ENCODE measurements at places on chromosomes 11 and 22.

- no peak for DNase-seq
Observed at GRCh38 chr11:66749091-66749490, 20.1 kb upstream of the SPTBN2 start.

- DNase-seq = no peak
Observed at GRCh38 chr22:43113526-43114251, 3.1 kb downstream of the BIK start.

DNA sequence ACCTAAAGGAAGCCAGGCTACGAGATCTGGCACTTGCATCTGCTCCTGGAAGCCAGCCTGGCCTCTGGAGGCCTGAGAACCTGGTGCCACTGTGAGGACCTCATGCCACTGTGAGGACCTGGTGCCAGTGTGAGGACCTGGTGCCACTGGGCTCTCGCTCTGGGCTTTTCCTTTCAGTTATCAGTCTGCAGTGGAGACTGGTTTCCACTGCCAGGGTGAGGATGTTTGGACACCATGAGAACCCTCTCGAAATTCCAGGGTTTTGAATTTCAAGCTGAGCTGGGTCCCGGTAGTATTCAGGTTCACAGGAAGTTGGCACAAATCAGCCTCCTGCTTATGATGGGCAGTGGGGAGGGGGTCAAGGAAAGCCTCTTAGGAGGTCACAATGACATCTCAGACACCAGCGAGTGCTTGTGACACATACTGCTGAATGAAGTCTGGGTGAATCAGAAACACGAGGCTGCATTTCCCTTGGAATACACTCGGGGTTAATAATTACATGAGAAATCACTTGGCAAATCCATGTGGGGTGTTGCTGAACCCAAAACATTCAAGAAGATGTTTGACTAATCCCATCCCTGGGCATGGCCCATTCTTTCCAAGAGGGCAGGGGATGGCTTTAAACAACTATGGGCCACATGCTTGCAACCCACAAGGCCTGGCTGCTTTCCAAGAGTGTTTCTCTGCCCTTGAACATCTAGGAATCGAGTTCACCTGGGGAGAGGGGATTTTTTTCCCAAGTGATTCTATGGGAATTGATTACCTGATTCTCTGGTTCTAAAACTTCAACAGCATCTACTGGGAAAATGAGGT, 60.2 kb downstream of the LINC01488 start:
- no peak for DNase-seq

DNA sequence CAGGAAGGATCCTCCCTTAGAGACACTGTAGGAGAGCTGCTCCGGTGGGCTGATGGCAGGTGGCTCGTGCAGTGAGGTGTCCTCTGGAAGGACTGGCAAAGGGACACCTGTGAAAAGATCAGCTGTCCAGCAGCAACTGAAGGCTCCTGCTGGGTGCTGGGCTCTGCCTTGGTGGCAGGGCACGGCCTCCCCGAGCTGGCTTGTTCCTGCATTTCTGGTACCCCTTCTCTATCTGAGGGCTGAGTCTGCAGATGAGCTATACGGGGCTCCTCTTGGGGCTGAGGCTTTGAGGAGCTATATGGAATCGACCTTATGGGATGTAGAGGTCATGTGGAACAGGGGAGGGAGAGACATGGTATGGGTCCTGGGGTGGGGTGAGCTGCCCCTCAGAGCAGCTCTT, 875.8 kb downstream of the BRD1 start:
- no peak for DNase-seq

GRCh38 chr22:26986884-26987283, 329.5 kb downstream of the MIAT start:
- DNase-seq = no peak

GRCh38 chr11:112965656-112966055, 4.4 kb downstream of the NCAM1 start:
- DNase-seq = no peak

All from CD4-positive, CD25-positive, alpha-beta regulatory T cell (primary cell).